Activated T-cell treated with anti-CD3 and anti-CD28 coated beads, Interleukin-2, amount 50 U/mL, for 4 hours (primary cell): ENCODE measurements at places on chromosomes 12 and 14.

- DNase-seq: no peak
Observed at GRCh38 chr12:46919666-46920400, 94.0 kb upstream of the SLC38A4 start.

- no peak for DNase-seq
Observed at GRCh38 chr12:127830730-127831129, 436.2 kb upstream of the TMEM132C start.

DNA sequence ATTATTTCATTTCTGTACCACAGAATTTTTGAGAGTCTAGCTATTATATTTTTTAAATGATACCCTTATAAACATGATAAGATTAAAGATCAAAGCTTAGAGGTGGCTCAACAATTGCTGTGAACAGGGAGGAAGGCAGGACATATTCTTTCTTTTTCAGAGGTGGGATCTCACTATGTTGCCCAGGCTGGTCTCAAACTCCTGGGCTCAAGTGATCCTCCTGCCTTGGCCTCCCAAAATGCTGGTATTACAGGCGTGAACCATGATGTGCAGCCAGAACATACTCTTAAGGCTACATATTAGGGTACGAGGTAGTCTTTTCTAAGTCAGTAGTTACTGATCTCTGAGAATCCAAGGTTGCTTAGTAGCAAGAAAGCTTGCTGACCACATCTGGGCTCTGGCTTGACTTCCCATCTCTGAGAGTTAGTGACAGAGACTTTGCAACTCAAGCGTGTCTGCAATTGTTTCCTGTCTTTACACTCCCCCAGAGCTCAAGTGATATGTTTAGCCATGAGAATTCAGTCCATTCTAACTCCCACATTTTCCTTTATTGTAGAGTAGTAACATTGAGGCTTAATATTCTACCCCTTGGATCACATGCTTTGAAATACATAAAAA is 8.6 kb downstream of the RAB5B start:
- no peak for DNase-seq

DNA sequence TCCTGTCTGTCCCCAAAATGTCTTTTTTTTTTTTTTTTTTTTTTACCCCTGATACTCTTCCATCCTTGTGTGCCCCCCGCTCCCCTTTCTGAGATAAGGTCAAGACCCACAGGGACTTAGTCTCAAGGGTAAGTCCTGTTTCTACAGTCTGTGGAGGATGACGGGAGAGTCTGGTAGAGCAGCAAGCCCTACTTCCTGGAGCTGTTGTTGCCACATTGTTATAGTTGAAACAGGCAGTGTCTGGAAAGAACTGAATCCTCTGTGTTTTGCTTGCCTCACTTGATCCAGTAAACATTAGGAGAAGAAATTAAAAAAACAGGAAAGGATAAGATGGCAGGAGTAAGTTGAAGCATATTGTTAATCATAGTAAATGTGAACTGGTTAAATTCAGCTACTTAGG is 45.5 kb downstream of the ZNF664 start:
- no peak for DNase-seq

DNA sequence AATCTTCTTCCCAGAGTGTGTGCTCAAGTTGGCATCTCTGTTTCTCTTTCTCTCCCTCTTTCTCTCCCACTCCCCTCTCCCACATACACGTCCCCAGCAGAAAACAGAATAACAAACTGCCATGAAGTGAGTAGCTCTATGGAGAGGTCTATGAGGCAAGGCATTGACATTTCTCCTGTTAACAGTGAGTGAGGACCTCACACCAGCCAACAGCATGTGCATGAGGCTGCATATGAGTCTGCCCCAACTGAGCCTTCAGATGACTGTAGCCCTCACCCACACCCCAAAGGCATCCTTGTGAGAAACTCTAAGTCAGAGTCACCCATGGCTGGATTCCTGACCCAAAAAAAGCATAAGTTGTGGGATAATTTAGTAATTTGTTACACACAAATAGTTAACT is 50.4 kb downstream of the MAGOHB start:
- DNase-seq: no peak

DNA sequence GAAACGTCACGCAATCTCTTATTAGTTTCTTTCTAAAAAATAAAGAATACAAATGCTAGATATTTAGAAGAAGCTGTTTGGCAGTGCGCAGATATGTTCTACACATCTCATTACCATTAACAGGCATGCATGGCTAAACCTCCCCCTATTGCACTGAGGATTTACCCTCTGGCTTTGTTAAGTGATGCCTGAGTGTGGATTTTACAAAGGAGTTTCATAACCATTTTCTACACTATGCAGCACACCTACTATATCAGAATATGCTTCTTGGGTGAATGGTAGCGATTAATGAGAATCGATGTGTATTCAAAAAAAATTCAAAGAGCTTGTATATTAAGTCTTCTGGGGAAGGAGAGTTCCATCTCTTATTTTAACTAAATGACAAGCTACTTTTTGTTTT is 1.1 kb upstream of the RMST start:
- DNase-seq: no peak

- DNase-seq: no peak
Observed at GRCh38 chr14:27145170-27145569, 547.3 kb upstream of the NOVA1 start.

- no peak for DNase-seq
Observed at GRCh38 chr14:92223025-92223424, 99.9 kb upstream of the SLC24A4 start.

- no peak for DNase-seq
Observed at GRCh38 chr12:11891346-11891745, 179.4 kb upstream of the BCL2L14 start.

DNA sequence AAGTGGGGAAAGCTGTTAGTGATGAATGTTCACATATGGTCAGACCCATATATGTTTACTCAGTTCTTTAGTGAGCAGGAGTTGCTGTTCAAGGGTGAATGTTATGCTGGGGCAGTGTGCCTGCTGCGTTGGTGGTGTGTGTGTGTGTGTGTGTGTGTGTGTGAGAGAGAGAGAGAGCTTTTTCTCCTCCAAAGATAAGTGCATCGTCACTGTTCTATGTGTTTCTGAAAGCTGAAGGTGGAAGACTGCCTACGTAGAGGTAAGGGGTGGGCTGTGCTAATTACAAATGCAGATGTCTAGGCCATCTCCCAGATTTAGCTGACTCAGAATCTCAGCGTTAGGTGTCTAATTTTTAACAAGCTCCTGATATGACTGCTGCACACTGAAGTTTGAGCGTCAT is 10.5 kb downstream of the GABARAPL1 start:
- no peak for DNase-seq

- DNase-seq: no peak
Observed at GRCh38 chr14:92581966-92582566, 68.5 kb downstream of the RIN3 start.

DNA sequence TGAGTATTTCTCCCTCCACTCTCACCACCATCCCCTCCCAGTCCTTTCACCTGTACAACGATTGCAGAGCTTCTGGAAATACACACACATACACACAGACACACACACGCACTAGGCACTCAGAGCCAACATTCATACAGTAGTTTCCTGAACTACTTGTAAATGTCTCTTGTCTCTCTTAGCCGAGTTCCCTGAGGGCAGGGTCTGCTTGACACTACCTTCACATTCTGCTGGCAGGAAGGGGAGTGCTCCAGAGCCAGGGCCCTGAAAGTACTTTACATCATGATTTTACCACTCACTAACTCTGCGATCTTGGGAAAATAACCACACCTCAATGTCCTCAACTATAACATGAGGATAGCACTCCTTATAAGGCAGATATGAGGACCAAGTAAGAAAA is 82.7 kb downstream of the GAS2L3 start:
- no peak for DNase-seq

DNA sequence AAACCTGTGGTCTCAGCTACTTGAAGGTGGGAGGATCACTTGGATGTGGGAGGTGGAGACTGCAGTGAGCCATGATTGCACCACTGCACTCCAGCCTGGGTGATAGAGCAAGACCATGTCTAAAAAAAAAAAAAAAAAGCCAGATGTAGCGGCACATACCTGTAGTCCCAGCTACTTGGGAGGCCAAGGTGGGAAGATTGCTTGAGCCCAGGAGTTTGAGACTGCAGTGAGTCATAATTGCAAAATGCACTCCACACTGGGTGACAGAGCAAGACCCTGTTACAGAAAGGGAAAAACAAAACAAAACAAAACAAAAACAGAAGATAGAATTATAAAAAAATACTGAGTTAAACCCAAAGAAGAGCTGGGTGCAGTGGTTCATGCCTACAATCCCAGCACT is 29.1 kb upstream of the APOF start:
- no peak for DNase-seq

- no peak for DNase-seq
Observed at GRCh38 chr14:102545461-102546265, 36.1 kb upstream of the ANKRD9 start.

- DNase-seq: no peak
Observed at GRCh38 chr12:67671892-67672291, 23.3 kb downstream of the DYRK2 start.

DNA sequence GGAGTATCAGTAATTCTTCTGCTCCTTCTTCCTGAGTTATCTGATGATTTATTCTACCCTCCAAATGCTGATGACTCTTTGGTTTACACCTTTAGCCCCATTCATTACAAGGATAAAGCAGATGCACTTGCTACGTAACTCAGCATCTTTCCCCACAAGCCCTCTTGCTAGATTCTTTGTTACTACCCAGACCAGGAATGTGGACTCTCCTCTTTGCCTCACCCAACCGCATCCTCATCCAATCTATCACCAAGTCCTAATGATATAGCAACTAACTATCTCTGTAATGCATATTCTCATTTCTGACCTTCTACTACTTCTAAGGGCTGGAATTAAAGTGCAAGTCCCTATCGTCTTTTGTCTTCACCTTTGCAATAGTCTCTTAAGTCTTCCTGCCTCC is 9.2 kb downstream of the KRT1 start:
- DNase-seq: no peak

GRCh38 chr14:59060841-59061240 is 127.6 kb upstream of the DAAM1 start:
- no peak for DNase-seq
